ENCODE measurements at places on chromosomes 6 and 20.

GRCh38 chr20:40309731-40310130 lies 379.3 kb downstream of the MAFB start:
- DNase-seq: no peak

DNA sequence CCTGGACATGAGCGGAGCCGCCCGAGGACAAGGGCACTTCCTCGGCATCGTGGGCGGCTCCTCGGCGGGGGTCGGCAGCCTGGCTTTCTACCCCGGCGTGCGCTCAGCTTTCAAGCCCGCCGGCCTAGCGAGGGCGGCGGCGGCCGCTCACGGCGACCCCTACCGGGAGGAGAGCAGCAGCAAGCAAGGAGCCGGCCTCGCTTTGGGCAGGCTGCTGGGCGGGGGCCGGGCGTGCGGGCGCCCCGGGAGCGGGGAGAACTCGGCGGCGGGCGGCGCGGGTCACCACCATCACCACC lies 6.7 kb downstream of the PRDM13 start:
- DNase-seq: peak; percentile 34

- no peak for DNase-seq
These were observed 311.0 kb upstream of the PRDM1 start for GRCh38 chr6:105775095-105775494.

DNA sequence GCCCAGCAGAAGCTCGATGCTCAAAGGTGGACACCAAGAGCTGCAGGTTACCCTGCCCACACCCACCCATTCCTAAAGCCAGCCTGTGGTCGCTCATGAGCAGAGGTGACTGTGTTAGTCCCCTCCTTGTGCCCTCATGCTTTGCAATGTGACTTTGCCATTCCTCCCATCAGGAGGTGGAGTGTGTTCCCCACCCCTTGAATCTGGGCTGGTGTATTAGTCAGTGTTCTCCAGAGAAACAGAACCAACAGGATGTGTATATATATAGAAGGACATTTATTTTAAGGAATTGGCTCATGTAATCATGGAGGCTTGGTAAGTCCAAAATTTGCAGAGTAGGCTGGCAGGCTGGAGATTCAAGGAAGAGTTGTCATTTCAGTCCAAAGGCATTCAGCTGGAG lies 54.4 kb upstream of the RNF24 start:
- DNase-seq: no peak

DNA sequence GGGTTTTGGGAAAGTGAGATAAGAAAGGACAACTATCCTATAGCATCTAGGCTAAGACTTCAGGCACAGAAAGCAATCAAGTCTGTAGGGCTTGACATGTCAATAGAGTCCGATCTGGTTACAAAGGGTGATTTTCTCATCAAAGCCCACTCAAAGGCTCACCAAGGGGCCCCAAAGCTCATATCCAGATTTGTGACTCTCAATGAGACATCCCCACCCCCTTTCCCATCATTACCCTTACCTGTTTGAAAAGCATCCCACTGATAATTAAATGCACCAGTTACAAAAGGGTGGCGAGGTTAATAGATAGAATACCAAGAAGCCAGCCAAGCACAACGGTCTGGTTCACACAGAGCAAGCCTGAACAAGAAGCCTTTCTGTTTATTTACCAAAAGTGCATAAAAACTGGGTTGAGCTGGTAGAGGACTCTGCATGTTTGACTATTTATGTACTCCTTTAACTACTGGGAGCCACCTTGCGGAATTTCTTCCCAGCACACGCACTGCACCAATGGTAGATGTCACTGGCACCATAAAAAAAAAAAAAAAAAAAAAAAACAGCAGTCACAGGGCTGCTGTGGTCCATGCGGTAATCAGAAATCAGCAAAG lies 6.1 kb downstream of the JAG1 start:
- DNase-seq: no peak

DNA sequence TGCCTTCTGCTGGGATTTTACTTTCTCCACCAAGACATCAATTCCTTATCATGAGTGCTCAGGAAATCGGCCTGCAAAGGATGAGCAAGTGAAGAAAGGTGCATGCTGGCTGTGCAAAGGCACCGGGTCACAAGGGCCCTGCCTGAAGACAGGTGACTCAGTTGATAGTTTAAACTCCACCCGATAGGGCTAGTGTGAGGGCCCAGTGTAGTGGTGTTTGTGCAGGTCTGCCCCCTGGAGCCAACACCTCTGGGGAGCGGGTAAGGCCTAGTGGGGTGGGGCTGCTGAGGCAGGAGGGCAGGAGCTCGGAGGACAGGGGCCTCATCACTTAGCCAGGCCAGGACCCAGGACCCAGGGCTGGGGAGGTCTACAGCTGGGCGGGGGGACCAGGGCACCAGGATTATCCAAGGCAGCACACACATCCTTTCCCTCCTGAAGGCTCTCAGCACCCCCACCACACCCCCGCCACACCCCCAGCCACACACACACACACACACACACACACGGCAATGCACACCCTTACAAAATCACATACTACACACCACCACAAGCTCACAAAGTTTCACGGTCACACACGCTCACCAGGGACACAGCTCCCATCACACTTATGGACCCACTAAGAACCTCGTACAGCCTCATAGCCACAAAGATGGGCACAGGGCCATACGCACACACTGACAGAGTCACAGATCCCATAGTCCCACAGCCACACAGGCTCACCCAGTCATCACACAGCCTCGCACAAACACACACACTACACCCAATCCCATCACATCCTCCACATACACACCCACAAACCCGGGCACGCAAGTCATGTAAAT lies 75.4 kb downstream of the GRM4 start:
- DNase-seq: no peak

DNA sequence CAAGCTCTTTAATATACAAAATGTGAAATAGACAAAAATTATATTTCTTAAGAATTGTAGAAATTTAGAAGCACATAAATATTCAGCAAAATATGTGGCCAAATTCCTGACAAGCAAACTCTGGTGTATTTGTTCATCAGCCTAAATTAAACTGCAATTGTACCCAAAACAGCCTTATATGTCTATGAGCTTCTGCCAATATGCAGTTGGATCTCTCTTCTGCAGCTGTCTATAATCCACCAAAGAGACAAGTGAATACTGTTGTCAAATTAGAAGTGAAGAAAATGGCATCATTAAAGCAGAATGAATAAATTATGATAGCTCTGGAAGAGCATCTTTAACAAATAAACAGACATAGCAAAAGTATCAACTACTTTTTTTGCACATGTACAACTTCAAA lies 755.7 kb downstream of the GRIK2 start:
- no peak for DNase-seq

GRCh38 chr6:83265384-83265783 lies 72.2 kb downstream of the RWDD2A start:
- no peak for DNase-seq

- DNase-seq: no peak
These were observed 511.8 kb upstream of the JARID2 start for GRCh38 chr6:14734052-14734415.

DNA sequence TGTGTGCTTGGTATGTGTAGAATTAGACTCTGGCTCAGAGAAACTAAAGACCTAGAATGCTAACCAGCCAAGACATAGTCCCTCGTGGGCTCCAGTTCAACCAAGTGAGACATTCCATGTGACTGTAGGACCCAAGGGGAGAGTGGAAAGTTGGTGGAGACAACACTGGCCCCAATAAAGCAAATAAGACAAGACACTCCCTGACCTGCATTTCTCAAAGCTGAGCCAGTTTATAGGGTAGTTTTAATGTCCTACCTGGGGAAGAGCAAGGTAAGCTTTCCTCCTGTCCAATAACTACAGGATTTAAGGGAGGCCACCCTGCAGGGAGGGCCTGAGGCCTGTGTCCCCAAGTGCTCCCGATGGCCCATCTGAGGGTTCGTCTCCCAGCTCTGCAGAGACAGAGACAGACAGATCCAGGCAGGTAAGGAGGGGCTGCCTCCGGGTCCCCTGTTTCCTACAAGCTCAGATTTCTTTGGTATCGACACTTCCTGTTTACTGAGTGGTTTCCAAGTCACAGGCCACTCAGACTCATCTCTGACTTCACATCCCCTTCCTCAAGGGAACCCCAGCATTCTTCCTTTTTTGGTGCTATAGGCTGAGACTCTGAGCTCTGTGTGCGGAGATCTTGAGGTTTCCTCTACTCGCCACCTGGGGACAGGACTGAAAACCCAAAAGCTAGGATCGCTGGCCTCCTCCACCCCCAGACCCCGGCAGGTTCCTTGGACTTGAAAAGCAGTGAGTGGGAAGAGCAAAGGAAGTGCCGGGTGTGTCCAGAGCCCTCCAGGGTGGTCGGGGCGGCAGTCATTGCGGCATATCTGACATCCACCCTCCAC lies 92.4 kb downstream of the PRND start:
- DNase-seq: peak; percentile 44

DNA sequence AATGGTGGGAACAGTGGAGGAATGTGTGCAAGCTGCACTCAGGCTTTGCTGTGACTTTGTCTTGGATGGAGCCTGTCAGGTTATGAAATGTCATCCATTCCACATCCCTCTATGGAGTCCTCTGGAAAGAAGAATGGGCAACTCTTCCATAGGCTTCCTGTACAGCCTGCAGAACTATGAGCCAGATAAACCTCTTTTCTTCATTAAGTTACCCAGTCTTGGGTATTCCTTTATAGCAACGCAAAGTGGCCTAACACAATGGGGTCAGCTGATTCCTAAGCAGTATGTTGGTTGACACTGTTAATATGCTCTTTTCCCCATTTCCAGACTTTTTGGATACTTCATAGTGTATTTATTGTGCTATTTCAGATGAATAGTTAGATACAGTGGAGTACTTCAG lies 75.8 kb upstream of the IYD start:
- no peak for DNase-seq

DNA sequence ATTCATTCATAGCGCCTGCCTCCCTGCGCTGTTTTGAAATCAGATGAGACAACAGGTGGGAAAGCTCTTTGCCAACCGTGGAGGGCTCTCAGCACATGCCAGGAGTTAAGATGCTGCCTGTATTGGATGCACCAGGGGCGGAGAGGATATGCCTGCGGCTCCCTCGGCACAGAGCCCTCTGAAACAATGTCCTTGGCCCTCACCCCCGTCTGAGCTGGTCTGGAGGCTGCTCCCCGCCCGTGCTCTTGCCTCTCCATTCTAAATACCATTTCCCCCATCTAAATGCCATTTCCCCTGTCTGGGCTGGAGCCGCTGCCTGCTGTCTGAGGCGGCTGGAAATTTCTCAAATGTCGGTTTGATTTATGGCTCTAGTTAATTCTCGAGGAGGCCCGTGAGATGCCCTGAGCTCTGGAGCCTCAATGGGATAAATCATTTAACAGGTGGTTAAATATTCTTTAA lies 50.8 kb upstream of the MLN start:
- DNase-seq: no peak

DNA sequence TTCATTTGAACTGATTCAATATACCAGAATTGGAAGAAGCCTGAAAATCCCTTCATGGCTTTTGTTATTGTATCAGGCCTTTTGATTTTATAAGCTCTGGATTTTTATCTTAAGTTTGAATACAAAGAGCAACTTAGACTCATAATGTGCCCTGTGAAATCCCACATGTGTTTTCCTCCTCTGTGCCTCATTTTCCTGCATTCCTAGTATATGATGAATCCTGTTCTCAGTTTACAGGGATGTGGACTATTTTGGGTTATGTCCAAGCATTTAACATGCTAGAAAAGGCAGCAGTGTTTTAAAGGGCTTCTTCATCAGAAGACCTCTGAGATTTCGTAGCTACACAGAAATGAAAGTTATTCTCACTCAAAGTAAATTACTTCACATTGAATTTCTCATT lies 455.0 kb downstream of the RFPL4B start:
- DNase-seq: no peak

All from stimulated activated naive CD4-positive, alpha-beta T cell treated with Interleukin-2 at 50 U/mL for 16 hours (primary cell).